ENCODE measurements at places on chromosomes 4 and X. TPM values are rescaled to one million over a fixed set of nuclear protein-coding genes. Genes with fewer than 3 reads are reported as not detected.

EDNRA gene
- 1.4 TPM for polyA plus RNA-seq

GRCh38 chrX:22628275-22628674, 355.6 kb downstream of the CBLL2 start:
- no peaks in the 10 kb centered on the region for H3K4me1 ChIP-seq
- no peak for DNase-seq
- no peaks in the 10 kb centered on the region for H3K27me3 ChIP-seq
- no peak overlapping the region for H3K27ac ChIP-seq
- no peaks in the 10 kb centered on the region for H3K36me3 ChIP-seq

- no peak for DNase-seq
- H3K27me3 ChIP-seq, result no peaks in the 10 kb centered on the region
- H3K27ac ChIP-seq, result no peak overlapping the region
- H3K4me1 ChIP-seq, result no peaks in the 10 kb centered on the region
- no peak overlapping the region for H3K4me3 ChIP-seq
These were observed 474.8 kb downstream of the PCDH10 start for GRCh38 chr4:133623847-133624246.

GRCh38 chr4:138007572-138007971, 234.6 kb downstream of the SLC7A11 start:
- H3K4me1 ChIP-seq, result no peaks in the 10 kb centered on the region
- no peak overlapping the region for H3K4me3 ChIP-seq
- no peak for DNase-seq

SHISA3 gene
- polyA plus RNA-seq, result not detected

DNA sequence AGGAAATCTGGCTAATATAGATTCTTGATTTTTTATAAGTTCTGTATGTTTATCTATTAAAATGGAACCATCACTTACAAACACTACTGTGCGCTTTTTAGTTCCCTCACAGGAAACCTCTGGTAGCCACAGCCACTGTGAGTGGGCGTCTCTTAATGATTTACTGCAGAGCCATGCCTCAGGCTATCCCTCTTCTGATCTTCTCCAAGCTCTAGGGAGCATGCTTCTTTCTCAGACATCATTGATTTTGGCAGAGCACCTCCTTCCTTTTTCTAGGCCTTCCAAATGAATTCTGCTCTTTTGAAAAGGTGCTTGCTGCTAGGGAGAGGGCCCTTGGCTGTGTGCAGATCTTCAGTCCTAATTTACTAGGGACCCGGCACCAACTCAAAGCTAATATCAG, 61.1 kb upstream of the STS start:
- H3K27me3 ChIP-seq, result no peaks in the 10 kb centered on the region
- no peak for DNase-seq
- no peak overlapping the region for H3K4me3 ChIP-seq
- H3K36me3 ChIP-seq, result no peaks in the 10 kb centered on the region
- no peak overlapping the region for H3K27ac ChIP-seq
- no peaks in the 10 kb centered on the region for H3K4me1 ChIP-seq

DNA sequence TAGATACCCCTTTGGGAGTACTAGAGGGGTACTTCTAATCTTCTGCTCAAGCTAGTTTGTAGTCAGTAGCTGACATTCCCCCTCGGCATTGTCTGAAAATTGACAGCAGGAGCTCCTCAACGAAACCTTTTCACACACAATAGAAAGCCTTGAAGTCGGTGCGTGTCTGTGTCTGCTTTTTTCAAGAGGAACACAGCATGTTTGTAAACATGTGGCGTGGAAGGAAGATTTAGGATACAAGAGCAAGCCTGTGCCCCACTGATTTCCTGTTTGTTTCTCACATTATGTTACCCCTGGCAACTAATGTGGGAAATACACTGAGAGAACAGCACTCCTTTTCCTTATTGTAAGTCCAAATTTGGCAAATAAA, 252.6 kb downstream of the ANKRD50 start:
- H3K4me3 ChIP-seq, result no peak overlapping the region
- H3K36me3 ChIP-seq, result no peaks in the 10 kb centered on the region
- DNase-seq, result no peak
- H3K4me1 ChIP-seq, result no peaks in the 10 kb centered on the region
- H3K27me3 ChIP-seq, result no peaks in the 10 kb centered on the region

DNA sequence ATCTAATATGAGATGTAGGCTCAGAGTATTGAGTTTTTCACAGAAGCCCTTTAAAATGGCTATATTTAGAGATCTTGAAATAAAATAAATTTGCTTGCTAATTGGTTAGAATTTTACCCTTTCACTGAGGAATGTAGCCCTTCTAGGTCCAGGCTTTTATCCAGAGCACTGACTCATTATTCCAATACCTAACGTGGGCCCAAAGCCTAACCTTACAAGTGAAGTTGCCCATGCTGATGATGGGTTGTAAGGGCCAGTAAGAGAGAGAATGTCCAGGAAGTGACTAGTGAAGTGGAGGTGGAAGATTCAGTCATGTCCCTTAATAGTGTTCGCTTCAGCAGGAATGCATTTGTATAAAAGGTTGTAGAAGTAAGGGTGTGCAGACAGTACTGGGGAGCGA, 155.9 kb downstream of the STIM2 start:
- H3K27ac ChIP-seq, result no peak overlapping the region
- no peaks in the 10 kb centered on the region for H3K36me3 ChIP-seq
- DNase-seq, result no peak
- H3K27me3 ChIP-seq, result no peaks in the 10 kb centered on the region
- no peaks in the 10 kb centered on the region for H3K4me1 ChIP-seq

- no peak for DNase-seq
- H3K4me3 ChIP-seq, result no peak overlapping the region
- no peak overlapping the region for H3K27ac ChIP-seq
- no peaks in the 10 kb centered on the region for H3K36me3 ChIP-seq
- H3K27me3 ChIP-seq, result no peaks in the 10 kb centered on the region
- H3K4me1 ChIP-seq, result no peaks in the 10 kb centered on the region
These were observed 35.0 kb downstream of the AMMECR1 start for GRCh38 chrX:110282922-110283321.

DNA sequence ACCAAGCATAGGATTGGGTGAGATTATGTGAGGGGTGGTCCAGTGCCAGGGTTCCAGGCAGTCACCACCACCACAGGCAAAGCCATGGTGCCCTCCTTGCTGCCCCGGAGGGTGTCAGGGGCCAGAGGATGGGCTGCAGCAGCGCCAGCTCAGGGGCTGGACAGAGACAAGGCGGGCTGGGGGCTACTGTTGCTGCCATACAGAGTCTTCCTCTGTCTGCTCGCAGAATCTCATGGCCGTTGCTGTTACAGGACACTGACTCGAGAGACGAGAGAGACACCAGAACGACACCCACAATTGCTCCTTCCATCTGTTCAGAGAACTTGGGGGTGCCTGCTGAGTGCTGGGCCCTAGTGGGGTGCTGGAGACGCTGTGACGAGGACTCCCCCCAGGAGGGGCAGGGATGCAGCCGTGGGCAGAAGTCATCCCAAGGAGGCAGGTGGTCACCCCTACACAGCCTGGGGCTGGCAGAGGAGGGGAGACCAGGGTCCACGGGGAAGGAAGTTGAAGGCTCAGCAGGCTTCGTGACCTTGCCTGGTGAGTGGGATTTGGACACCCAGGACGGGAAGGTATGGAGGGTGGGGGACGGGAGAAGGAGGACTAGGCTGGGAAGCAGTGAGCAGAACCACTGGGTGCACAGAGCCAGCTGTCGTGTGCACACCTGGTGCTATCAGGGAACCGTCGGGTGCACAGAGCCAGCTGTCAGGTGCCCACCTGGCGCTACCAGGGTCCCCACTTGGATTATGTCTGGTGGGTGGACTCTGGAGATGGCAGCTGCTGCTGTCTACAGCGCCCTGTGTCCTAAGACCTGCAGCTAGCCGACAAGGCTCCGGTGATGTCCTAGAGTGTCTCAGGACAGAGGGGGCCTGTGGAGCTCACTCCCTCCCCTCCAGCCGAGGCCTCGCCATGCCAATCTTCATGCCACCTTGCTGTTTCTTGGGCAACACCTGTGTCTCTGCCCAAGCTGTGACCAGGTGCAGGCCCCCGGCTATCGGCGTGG, 43.9 kb upstream of the HMX1 start:
- peaks cover 41% of the 10 kb centered on the region for H3K27me3 ChIP-seq
- H3K4me1 ChIP-seq, result no peaks in the 10 kb centered on the region
- no peak overlapping the region for H3K27ac ChIP-seq
- H3K36me3 ChIP-seq, result no peaks in the 10 kb centered on the region
- no peak overlapping the region for H3K4me3 ChIP-seq

ETNPPL gene
- not detected for polyA plus RNA-seq

DNA sequence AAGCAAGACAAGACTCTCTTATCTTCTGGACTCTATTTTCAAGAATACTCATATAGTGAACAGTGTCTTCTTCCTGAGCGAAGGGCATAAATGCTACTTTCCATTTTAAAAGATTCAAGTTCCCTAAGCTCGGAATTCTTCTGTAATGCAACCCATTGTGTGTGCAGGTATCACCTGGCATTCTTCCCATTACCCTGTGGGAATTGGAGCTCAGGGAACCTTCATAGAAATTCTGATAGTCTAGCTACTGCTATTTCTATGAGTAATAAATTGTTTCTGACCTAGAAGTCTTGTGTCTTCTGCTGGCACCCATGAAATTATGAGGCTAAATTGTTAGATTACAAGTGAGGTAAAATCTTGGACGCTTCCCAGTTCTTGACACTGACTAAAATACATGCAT, 324.1 kb upstream of the DIPK2B start:
- DNase-seq, result no peak
- H3K4me1 ChIP-seq, result no peaks in the 10 kb centered on the region
- no peaks in the 10 kb centered on the region for H3K36me3 ChIP-seq
- H3K27me3 ChIP-seq, result no peaks in the 10 kb centered on the region
- no peak overlapping the region for H3K4me3 ChIP-seq

DNA sequence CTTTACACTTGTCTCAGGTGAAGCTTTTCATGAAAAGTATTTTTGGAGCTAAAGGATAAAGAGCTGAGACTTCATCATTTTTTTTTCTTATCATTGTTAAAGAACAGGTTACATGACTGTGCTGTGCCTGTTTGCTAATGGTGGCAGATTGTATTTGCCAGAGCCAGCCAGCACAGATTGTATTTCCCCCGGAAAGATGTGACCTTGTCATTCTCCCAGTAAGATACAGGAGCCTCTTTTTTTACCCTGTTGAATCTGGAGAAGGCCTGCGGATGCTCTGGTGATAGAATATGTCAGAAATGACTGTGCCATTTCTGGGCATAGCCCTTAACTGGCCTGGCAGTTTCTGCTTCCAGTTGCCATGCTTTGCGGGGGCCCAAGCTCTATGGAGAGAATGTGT, 91.9 kb downstream of the GPRIN3 start:
- H3K27me3 ChIP-seq, result no peaks in the 10 kb centered on the region
- peaks cover 8% of the 10 kb centered on the region for H3K4me1 ChIP-seq
- no peak for DNase-seq
- H3K27ac ChIP-seq, result no peak overlapping the region

DNA sequence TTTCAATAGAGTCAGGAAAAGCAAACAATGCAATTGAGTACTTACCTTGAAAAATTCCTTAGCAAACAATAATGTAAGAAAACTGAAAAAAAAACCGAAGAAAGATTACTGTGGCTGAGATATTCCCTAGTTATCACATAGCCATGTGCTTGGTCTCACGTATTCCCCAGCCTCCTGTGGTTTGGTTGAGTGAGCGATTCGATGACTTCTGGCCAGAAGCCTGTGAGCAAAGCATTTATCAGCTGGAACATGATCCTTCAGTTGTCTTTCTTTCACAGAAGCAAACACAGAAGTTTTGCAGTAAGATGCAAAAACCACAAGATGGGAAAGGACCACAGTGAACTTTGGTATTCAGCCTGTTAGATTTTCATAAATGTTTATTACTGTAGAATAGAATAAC, 1754.3 kb upstream of the AGA start:
- no peak for DNase-seq
- H3K27ac ChIP-seq, result no peak overlapping the region
- H3K4me1 ChIP-seq, result no peaks in the 10 kb centered on the region
- no peaks in the 10 kb centered on the region for H3K36me3 ChIP-seq
- no peaks in the 10 kb centered on the region for H3K27me3 ChIP-seq
- H3K4me3 ChIP-seq, result no peak overlapping the region

DNA sequence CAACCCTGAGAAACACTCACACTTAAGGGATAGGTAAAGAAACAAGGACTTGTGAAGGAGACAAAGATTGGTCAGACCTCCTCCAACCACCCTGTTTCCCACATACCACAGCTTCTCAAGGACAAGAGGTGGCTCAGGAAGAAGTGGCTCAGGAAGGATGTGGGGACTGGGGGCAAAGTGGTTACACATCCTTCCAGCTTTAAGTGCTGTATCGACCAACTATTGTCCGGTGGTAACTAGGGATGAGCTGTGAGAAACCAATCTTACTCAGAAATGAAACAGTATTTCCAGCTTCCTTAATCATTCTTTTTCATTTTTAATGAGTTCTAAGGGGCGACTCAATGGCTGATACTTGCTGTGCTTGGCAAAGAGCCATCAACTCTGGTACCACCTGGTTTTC, 8.5 kb upstream of the LHFPL1 start:
- no peak overlapping the region for H3K27ac ChIP-seq
- no peak overlapping the region for H3K4me3 ChIP-seq
- no peaks in the 10 kb centered on the region for H3K36me3 ChIP-seq

DNA sequence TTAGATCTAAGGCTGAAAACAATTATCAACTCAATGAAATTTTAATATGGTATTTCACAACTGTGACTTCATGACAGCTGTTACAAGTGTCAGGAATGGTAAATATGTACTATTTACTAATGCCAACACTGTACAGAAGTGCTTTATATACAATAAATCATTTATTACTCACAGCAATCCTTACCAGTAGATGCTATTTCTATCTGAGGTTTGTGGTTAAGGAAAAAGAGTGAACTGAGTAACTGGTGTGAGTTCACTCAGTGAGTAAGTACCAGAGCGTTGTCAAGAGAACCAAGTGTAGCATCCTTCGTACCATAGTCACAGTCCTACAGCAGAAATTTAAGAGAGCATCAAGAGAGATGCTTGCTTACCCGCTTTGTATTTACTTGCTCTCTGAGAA, 23.3 kb downstream of the MTHFD2L start:
- H3K27ac ChIP-seq, result no peak overlapping the region
- no peaks in the 10 kb centered on the region for H3K27me3 ChIP-seq
- no peaks in the 10 kb centered on the region for H3K36me3 ChIP-seq

DNA sequence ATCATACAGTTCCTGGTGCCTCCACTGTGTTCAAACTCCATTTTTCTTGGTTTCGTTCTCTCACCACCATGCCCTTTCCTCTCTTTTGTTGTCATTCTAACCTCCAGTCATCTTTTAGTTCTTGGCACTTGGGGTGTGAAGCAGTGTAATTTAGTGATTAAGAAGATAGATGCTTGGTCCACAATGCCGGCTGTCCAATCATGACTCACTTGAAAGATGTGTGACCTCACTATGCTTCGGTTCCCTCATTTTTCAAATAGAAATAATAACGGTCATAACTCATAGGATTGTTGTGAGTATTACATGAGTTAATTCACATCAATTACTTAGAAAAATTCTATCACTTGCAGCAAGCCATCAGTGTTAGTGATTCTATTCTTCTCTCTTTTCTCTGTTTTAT, 327.8 kb downstream of the ADGRL3 start:
- H3K27me3 ChIP-seq, result no peaks in the 10 kb centered on the region
- no peak overlapping the region for H3K4me3 ChIP-seq
- H3K36me3 ChIP-seq, result no peaks in the 10 kb centered on the region
- H3K4me1 ChIP-seq, result no peaks in the 10 kb centered on the region
- DNase-seq, result no peak

TRIML2 gene
- polyA plus RNA-seq, result not detected

SEC24D gene
- 18.6 TPM for polyA plus RNA-seq

Data from sigmoid colon (tissue), 7 donors.